ENCODE measurements at places on chromosomes 3 and 15. TPM values are rescaled to one million over a fixed set of nuclear protein-coding genes. Genes with fewer than 3 reads are reported as not detected.

Gene VIPR1
- 72.7 TPM for total RNA-seq

DNA sequence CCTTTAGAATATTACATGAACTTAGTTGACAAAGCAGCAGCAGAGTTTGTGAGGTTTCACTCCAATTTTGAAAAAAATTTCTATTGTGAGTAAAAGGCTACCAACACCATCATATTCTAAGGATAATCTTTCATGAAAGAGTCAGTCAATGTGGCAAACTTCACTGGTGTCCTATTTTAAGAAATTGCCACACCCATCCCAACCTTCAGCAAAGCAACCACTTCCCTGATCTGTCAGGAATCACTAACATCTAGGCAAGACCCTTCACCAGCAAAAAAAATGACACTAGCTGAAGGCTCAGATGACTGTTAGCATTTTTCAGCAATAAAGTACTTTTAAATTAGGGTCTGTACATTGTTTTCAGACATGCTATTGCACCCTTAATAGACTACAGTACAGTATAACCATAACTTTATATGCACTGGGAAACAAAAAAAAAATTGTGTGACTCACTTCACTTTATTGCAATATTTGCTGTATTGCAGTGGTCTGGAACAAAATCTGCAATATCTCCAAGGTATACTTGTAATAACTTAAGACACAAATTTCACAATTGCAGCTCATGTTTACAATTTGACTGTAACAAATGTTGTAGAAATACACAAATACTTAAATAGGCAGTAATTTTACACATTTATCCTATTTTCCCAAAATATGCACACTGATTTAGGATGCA lies 38.9 kb upstream of the ALCAM start:
- no peak for DNase-seq

DNA sequence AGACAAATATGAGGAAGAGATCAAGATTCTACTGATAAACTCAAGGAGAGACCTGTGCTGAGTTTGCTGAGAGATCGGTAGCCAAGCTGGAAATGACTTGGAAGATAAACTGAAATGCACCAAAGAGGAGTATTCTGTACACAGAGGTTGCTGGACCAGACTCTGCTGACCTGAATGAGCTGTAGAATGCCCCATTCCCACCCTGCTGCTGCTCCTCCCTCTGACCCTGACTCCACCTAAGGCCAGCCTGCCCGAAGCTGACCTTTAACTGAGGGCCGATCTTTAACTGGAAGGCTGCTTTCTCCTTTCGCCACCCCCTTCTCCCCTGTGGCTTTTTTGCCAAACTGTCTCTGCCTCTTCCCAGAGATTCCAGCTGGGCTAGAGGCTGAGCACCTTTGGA lies 34.6 kb downstream of the CDIN1 start:
- no peak for DNase-seq

Gene GALNT15
- 15.5 TPM for total RNA-seq

Gene EIF4A2
- 343 TPM for total RNA-seq

DNA sequence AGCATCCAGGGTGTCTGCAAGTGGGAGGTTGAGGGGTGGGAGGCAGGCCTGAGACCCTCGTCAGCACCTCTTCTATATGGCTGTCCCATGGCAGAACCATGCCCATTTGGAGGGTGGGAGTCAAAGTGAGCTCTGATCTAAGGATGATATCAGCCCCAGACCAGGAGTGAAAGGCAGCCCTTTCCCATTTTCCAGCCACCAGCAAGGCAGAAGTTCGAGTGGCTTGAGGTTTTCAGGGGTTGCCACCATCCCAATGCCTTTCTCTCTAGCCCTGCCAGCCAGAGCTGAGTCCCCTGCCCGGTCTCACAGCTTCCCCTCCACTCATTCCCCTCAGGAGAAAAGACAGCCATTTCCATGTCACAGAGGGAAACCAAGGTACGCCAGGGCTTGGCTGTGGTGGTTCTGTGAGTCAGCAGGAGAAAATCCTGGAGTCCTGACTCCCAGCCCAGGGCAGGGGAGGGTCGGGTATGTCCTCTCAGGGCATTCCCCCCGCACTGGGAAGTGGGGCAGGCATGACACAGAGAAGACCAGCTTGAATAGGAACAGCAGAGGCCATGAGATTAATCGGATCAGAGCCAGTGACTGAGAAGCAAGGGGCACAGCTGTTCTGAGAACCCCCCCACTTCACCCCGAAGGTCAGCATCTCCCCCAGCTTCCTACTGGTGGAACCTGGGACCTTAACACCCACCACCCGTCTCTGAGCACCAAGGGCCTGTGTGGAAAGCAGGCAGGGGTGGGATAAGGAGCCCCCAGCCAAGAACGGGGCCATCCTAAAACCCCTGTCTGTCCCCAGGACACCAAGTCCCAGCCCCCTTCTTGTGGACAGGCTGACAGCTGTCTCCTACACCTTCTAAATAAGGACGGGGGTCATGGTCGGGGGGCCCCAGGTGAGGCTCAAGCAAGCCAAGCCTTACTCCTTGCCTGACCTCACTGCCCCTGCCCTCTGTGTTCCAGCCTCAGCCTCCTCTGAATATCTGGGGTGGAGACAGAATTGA lies 965 bp upstream of the SLC38A3 start:
- DNase-seq: no peak

DNA sequence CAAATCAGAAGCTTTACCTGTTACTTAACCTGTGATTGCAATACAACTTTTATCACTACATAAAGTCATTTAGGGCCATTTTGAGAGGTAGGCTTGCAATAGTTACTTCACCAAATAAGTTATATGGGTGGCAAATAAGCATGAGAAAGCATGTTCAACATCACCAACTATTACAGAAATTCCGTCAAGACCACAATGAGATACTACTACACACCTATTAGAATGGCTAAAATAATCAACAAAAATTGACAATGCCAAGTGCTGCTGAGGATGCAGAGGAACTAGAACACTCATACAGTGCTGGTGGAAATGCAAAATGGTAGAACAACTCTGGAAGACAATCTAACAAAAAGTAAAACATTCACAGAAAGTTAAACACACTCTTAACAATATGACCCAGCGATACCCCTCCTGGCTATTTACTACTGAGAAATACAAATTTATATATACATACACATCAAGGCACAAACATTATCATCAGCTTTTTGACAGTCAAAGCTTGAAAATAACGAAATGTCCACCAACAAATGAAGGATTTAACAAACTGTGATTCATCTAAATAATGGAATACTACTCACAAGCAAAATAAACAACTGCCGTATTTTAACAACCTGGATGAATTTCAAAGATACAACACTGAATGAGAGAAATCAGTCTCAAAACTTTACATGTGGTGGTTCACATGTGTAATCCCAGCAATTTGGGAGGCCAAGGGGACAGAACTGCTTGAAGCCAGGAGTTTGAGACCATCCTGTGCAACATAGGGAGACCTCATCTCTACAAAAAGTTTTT lies 82.9 kb downstream of the MYO9A start:
- no peak for DNase-seq

Gene LINGO1
- total RNA-seq: 1.7 TPM

DNA sequence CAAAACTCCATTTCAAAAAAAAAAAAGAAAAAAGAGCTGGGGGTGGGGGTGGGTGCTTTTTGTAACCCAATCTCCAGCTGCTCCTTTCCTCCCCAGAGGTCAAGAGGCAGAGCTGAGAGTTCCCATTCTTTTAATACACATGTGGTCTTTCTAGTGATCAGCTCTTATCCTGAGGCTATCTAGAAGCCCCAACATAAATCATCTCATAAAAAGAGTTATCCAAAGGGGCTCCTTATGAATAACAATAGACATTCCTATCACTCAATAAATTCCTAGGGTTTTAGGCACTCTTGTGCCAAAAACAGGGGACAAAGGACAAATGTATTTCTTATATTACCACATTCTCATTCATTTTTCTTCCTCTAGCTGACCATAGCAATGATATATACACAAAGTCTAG lies 25.1 kb upstream of the GAP43 start:
- DNase-seq: no peak

Gene FBLN2
- total RNA-seq: 42.7 TPM

All from ureter (tissue), 1 donor.